ENCODE measurements at places on chromosomes 5 and 9. TPM values are rescaled to one million over a fixed set of nuclear protein-coding genes. Genes with fewer than 3 reads are reported as not detected.

- no peaks in the 10 kb centered on the region for H3K36me3 ChIP-seq
- no peak overlapping the region for H3K27ac ChIP-seq
- H3K4me1 ChIP-seq, result no peaks in the 10 kb centered on the region
- no peaks in the 10 kb centered on the region for H3K27me3 ChIP-seq
- DNase-seq, result no peak
Measured at GRCh38 chr9:3435732-3436131, 90.1 kb downstream of the RFX3 start.

RFX3 gene
- 24.8 TPM for total RNA-seq

DNA sequence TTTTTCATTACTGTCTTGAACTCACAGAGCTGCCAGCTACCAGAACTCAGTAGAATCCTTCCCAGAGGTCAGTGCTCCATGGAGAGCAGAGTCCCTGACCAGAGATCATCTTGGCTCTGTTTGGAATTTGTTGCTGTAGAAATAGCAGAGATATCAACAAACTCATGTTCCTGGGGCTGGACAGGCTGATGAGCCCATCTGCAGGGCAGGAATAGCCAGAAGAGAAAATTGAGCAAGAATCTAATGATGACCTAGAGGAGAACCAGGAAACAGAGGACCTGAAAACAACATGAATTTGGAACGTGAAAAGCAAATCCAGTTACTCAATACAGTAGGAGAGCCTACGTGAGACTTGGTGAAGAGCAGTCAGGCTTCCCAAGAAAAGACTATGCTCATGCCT lies 437.8 kb downstream of the PLK2 start:
- no peaks in the 10 kb centered on the region for H3K27me3 ChIP-seq
- H3K4me1 ChIP-seq, result no peaks in the 10 kb centered on the region
- H3K4me3 ChIP-seq, result no peak overlapping the region
- no peaks in the 10 kb centered on the region for H3K36me3 ChIP-seq

DNA sequence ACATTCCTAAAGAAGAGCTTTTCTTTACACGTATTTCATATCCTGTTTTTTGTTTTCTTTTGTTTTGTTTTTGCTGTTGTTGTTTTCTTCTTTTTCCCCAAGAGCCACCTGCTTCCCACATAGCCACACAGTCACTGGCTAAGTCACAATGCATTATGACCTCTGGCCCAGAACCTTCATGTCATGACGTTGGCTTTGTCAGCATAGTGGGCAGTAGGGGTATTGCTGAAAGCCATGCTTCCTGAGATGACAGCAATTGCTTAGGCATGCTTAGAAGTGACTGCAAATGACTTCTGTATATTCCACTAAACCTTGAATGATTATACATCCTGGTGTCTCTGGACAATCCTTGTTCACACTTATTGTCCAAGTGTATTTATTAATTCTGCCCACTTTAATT lies 375.8 kb downstream of the TAF11L14 start:
- no peaks in the 10 kb centered on the region for H3K4me1 ChIP-seq
- no peak overlapping the region for H3K4me3 ChIP-seq

GRCh38 chr5:39713250-39713916 lies 288.6 kb upstream of the DAB2 start:
- H3K4me1 ChIP-seq, result no peaks in the 10 kb centered on the region
- H3K4me3 ChIP-seq, result no peak overlapping the region
- DNase-seq, result no peak
- no peak overlapping the region for H3K27ac ChIP-seq
- H3K27me3 ChIP-seq, result peaks cover 5% of the 10 kb centered on the region
